Kidney (tissue), 22 donors: ENCODE measurements at places on chromosomes 12 and 14.

- peak; percentile 91 for DNase-seq
- no peaks in the 10 kb centered on the region for H3K27me3 ChIP-seq
- peak within 1 kb of the TSS; percentile 98 for H3K27ac ChIP-seq
- no peaks in the 10 kb centered on the region for H3K4me1 ChIP-seq
Measured at GRCh38 chr14:23034498-23035302, at the start of gene PSMB5. TSS of gene PSMB5 (minus strand) at chr14:23034900. CDS start at chr14:23034881, 19 bp downstream.

DNA sequence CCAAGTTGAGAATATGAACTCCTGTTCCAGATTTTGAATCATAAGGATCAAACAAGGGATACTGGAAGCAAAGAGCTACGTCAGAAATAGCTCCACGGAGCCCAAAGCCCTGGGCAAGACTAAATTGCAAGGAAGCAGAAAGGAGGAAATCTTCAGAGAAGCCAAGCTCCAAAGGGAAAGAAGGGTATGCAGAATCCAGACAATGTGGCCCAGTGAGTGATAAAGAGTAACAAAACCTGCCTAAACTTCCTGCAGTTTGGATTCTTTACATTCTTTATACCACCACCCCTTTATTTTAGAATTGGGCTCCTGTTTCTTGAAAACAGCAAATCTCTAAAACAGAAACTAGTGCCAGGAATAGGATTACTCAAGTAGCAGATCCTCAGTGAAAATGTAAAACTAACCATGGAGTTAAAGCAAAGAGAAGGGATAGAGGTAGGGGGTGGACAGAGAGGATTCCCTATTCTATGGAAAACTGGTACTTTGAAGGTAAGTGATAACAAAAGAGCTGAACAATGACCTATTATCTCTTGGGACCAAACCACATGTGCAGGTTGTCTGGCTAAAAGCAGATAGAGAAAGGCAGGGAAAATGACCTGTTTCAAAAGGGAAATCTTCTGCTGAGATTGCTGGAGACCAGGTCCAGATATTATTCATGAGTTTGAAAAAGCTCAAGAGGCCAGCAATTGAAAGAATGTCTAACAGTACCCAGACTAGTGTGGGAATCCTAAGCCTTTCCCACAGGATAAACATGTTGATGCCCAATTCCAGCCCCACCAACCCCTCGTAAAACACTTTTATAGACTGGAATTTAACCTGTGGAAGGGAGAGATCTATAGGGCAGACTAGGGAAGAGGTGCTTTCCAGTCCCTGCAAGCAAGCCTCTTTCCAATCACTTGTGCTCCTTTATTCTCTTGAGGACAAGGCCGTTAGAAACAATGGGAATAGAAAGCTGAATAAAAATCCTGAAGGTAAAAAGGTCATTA is 24.5 kb downstream of the MBIP start:
- no peak overlapping the region for H3K4me3 ChIP-seq
- H3K27me3 ChIP-seq: no peaks in the 10 kb centered on the region
- H3K36me3 ChIP-seq: peaks cover 17% of the 10 kb centered on the region
- no peak overlapping the region for H3K27ac ChIP-seq

DNA sequence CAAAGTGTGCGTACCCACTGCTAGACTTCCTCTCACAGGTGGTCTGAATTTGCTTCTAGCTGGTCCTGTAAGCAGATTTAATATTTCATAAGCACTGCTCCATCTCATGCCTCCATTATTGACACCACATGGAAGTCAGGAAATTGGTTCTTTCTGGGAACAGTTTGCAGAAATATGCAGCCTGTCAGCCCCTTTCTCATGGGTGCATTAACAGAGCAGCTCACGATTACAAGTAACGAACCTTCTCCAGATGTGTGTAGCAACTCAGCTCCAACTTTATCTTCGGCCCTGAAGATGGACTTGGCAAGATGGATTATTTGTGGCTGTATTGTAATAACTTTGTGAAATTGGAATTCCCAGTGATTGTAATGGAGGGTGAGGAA is 214.5 kb upstream of the DDHD1 start:
- no peaks in the 10 kb centered on the region for H3K36me3 ChIP-seq
- no peaks in the 10 kb centered on the region for H3K4me1 ChIP-seq
- no peaks in the 10 kb centered on the region for H3K27me3 ChIP-seq

- H3K4me1 ChIP-seq: no peaks in the 10 kb centered on the region
- no peak overlapping the region for H3K27ac ChIP-seq
- DNase-seq: no peak
- H3K27me3 ChIP-seq: no peaks in the 10 kb centered on the region
- no peaks in the 10 kb centered on the region for H3K36me3 ChIP-seq
- no peak overlapping the region for H3K4me3 ChIP-seq
Measured at GRCh38 chr14:34110531-34110930, 159.7 kb upstream of the EGLN3 start.

GRCh38 chr12:26465419-26466097 is 270.2 kb downstream of the SSPN start:
- H3K27me3 ChIP-seq: no peaks in the 10 kb centered on the region
- no peaks in the 10 kb centered on the region for H3K36me3 ChIP-seq
- no peak overlapping the region for H3K27ac ChIP-seq
- no peak for DNase-seq

- no peaks in the 10 kb centered on the region for H3K27me3 ChIP-seq
- DNase-seq: no peak
- H3K4me3 ChIP-seq: no peak overlapping the region
- no peaks in the 10 kb centered on the region for H3K36me3 ChIP-seq
- H3K27ac ChIP-seq: no peak overlapping the region
Measured at GRCh38 chr12:25401547-25402345, 151.0 kb upstream of the KRAS start.

- DNase-seq: no peak
- H3K36me3 ChIP-seq: no peaks in the 10 kb centered on the region
- no peak overlapping the region for H3K27ac ChIP-seq
- no peaks in the 10 kb centered on the region for H3K4me1 ChIP-seq
- H3K4me3 ChIP-seq: no peak overlapping the region
Measured at GRCh38 chr12:92290886-92291285, 145.2 kb upstream of the BTG1 start.

DNA sequence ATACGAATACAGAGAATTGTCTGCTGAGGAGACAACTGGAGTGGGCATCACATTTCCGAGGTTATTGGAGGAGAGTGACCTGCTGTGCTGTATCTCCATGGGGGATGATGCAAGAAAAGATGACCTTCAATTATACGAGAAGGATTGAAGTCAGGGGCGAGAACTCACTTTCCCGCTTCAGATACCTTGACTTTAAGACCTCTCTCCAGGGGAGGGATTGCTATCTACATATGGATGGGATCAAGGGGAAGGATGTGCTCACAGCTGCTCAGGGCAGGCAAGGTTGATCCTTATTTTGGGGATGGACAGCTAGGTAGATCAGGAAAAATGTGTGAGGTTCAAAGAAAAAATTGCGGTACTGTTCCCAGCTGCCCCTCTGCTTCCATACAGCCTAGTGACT is 24.4 kb downstream of the NEUROD4 start:
- H3K36me3 ChIP-seq: no peaks in the 10 kb centered on the region
- H3K27me3 ChIP-seq: no peaks in the 10 kb centered on the region
- no peak overlapping the region for H3K4me3 ChIP-seq
- DNase-seq: no peak
- H3K4me1 ChIP-seq: no peaks in the 10 kb centered on the region

DNA sequence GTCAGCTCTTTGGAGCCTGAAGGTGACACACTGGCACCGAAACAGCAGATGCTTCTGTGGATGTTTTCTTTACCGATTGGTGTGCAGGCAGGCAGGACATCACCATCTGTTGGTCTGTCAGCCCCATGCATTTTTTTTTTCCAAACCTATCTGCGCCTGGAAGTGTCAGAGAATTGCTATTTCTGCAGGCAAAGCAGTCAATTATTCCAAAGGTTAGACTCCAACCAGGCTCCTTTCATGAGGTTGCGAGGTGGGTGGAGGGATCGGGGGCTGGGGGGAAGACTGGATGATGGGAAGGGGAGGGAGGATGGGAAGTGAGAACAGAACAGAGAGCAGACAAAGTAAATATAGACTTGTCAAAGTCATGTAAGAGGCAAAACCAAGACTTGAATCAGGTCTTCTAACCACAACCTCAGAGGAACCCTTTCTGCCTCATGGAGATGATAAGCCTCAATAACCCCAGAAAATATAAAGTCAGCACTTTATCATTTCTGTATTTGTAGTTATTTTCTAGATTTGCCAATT is 117.7 kb downstream of the OTOGL start:
- no peak overlapping the region for H3K4me3 ChIP-seq
- DNase-seq: no peak
- no peaks in the 10 kb centered on the region for H3K36me3 ChIP-seq
- H3K27me3 ChIP-seq: no peaks in the 10 kb centered on the region

DNA sequence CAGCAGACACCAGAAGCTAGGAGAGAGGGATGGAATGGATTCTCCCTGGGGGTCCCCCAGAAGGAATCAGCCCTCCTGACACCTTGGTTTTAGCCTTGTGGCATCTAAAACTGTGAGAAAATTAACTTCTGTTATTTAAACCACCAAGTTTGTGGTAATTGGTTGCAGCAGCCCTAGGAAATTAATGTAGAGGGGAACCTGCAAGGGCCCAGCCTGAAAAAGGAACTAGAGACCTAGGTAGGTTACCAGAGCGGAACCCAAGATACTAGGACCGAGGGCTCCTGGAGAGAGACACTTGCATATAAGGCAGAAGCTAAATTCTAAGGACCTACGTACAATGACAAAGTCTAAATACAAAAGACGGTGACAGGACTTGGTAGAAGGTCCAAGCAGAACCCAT is 8.1 kb upstream of the DENND5B start:
- H3K27me3 ChIP-seq: no peaks in the 10 kb centered on the region
- H3K36me3 ChIP-seq: no peaks in the 10 kb centered on the region
- H3K4me1 ChIP-seq: no peaks in the 10 kb centered on the region

DNA sequence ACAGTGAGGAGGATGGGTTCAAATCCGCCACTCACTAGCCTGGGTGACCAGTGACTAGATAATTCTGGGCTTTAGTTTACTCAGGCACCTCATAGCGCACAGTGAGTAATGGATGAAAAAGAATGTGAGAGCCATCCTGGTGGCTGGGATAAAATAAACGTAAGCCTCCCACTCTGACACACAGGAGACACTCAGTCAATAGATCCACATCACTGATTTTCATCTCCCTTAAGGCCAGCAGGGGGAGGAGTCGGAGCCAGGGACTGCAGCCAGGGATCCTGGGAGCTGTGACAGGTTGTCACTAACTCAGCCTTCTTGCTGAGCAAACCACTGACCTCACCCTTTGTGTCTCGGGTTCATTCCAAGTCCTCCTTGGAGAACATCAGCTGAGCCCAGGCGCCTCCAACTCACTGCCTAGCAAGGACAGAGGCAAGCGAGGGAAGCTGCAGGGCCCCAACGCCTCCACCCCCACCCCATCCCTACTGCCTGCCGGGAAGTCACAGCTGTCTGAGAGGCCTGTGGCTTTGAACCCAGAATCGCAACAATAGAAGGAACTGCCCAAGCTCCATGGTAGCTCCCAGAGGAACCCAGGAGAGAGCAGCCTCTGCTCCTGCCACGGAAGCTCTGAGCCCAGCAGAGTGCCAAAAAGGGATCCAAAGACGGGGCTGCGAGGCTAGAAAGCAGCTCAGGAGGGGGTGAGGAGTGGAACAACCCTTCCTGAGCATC is 30.7 kb downstream of the PXN start:
- peak; percentile 96 for DNase-seq
- no peak overlapping the region for H3K4me3 ChIP-seq
- H3K36me3 ChIP-seq: no peaks in the 10 kb centered on the region
- peaks cover 58% of the 10 kb centered on the region for H3K4me1 ChIP-seq

DNA sequence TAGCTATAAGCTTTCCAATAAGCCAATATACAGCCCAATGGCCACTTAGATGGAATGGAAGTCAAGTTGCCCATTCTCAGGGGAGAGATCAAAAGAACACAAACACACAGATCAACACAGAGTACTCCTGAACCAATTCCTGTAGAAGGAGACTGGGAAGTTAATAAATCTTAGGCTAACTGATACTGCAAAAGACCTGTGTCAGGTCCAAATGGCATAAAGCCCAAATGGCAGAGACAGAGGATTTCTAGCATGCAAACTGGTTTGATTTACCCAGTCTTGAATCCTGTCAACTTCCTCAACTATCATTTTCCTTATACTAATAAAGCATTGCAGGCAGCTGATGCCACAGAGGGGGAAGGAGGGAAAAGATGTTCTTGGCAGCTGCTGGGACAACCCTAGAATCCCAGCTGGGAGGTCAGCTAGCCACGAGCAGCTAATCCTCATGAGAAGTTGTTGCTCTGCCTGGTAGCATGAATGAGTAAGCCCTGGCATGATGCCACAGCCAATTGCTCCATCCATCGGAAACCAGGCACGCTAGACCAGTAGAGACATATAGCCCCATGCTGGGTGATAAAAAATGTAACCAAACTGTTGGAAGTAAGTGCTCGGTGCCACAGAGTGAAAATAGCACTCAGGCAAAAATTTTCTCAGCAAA is 26.2 kb downstream of the ANG start:
- H3K4me1 ChIP-seq: peaks cover 12% of the 10 kb centered on the region
- H3K27ac ChIP-seq: no peak overlapping the region
- no peaks in the 10 kb centered on the region for H3K27me3 ChIP-seq
- no peaks in the 10 kb centered on the region for H3K36me3 ChIP-seq

- H3K27me3 ChIP-seq: no peaks in the 10 kb centered on the region
- H3K4me1 ChIP-seq: no peaks in the 10 kb centered on the region
- no peak overlapping the region for H3K4me3 ChIP-seq
- H3K36me3 ChIP-seq: no peaks in the 10 kb centered on the region
- DNase-seq: no peak
Measured at GRCh38 chr14:106347291-106347778, 821.0 kb downstream of the TMEM121 start.

DNA sequence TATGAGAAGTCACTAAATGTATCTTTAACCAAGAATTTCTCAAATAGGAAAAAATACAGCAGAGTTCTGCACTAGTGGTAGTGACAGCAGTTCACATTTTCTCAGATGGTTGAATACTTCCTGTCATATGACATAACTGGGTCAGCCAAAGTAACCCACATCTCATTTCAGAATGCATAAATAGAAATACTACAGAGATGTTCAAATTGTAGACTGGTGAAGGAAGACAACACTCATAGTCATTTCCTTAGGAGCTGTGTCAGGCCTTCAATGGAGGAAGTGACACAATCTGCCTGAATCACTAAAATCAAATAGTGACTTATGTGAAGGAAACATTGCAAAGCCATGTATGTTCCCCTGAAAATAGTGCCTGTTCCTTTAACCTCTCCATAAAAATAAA is 32.4 kb downstream of the FERMT2 start:
- DNase-seq: no peak
- H3K27me3 ChIP-seq: no peaks in the 10 kb centered on the region
- peaks cover 5% of the 10 kb centered on the region for H3K4me1 ChIP-seq
- peaks cover 2% of the 10 kb centered on the region for H3K36me3 ChIP-seq
- H3K4me3 ChIP-seq: no peak overlapping the region

GRCh38 chr12:6641131-6641530 is 5.4 kb upstream of the LPAR5 start:
- H3K36me3 ChIP-seq: no peaks in the 10 kb centered on the region
- no peak overlapping the region for H3K4me3 ChIP-seq
- DNase-seq: no peak
- H3K27ac ChIP-seq: no peak overlapping the region
- H3K27me3 ChIP-seq: no peaks in the 10 kb centered on the region

DNA sequence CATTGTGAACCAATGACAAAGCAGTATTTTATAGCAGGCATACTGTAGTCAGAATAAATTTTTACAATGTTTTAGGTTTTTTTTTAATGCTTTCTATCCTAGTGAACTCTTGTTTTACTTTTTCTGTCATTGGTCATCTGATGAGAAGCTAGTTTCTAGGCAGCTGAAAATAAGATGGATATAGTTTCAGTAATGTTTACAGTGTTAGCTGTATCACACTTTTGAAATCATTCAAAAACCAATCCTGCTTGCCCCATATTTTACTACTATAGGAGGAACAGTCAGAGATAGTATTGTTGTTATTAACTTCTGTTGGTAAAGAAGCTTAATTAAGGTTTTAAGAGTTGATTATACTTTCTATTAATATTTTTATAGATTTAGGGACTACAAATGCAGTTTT is 24.5 kb downstream of the USP15 start:
- H3K36me3 ChIP-seq: no peaks in the 10 kb centered on the region
- H3K4me1 ChIP-seq: peaks cover 5% of the 10 kb centered on the region
- no peaks in the 10 kb centered on the region for H3K27me3 ChIP-seq
- no peak for DNase-seq
- H3K4me3 ChIP-seq: no peak overlapping the region
